D721Med (cell line): ENCODE measurements at places on chromosomes 5 and 9.

DNA sequence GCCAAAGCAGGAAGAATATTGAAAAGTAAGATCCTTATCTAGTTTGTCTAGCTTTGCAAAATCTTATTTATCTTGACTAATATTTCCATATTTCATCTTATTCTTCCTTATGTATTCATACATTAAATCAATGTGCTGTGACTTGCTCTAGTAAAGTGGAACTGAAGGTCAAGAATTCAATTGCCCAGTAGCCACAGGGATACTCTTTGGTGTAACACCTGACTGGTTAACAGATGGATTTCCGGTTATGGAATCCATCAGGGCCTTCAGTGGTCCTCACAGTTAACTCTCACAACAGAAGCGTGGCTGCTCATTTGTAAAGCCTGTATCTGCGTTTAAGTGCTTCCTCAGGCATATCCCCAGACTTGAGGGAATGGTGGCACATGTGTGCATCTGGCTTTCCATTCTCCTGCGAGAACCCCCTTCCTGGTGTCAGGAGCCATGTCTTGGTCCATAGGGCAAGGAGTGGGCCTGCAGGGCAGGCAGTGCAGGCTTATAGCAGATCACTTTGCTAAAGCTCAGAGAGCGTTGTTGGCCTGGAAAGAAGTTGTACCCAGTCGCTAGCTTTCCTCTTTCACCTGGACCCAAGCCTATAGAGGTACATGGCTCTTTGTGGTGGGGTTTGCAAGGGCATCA, 99.2 kb downstream of the HSPA4 start:
- DNase-seq = no peak

DNA sequence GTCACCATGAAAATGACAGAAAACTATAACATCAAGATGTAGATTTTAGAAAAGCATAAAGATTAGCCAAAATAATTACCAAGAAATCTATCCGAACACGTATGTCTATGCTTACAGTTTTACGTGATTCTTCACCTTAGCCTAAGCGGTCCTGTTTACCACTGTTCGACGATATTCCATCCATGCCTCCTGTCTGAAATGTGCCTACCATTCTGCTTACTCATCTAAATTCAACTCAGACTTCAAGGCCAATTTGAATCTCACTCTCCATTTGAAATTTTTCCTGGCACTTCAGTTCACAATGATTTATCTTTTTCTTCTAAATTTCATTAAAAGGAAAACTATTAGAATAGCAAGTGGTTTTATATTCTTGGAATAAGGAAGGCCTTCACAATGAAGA, 15.4 kb downstream of the ZDHHC21 start:
- DNase-seq = no peak

- no peak for DNase-seq
Observed at GRCh38 chr9:70746316-70746715, 331.9 kb upstream of the KLF9 start.

- no peak for DNase-seq
Observed at GRCh38 chr9:127313042-127313560, 48.5 kb downstream of the GARNL3 start.

DNA sequence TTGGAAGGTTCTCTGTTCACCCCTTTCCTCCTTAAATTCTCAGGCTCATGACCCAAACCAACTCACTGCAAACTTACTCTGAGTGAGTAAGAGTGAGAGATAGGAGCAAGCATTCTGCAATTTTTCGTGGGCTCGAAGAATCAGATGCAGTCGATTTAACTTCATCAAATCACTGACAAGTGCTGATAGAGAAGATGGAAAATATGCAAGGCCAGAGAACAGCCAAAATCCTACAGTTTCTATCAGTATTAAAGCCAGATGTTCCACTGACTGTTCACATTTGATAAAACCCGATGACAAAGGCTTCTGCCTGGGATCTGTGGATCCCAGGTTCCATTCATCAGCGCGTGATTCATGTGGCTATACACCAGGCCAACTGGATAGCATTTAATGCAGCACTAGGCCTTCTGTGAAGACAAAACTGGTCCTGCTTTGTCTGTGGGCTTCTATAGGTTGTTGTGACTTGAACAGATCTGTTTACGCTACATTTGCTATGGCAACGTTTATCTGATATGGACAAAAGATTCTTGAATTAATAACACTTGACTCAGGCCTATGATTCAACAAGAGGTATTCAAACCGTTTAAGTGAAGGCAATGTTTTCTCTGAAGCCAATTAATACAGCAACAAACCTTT, 251.2 kb downstream of the NFIB start:
- DNase-seq = no peak

DNA sequence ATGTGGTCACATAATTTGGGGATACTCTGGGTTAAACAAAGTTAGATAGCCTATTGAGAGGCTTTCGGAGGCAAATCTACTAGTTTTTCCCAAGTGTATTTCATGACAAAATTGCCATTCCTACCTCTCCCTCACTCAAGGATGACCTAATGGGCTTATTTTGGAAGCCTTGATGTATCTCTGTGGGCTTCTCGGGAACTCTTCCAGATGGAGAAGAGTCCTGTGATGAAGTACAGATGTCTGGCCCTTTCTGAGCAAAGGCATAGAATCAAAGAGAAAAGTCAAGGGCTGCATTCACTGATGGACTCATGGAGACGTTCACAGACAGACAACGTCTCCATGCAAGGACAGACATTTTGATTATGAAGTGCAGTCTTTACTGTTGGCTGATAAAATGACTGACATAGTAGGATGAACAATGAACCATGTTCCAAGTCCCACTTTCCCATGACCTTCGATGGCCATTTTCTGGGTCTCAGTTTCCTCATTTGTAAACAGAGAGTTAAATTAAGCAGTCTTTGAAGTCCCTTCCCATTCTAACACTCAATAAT, 347.2 kb upstream of the CD180 start:
- DNase-seq = no peak

GRCh38 chr9:16824545-16825330, 45.7 kb downstream of the BNC2 start:
- no peak for DNase-seq

GRCh38 chr5:119275601-119276173, 80.1 kb upstream of the TNFAIP8 start:
- DNase-seq = no peak
